Muscle of leg (tissue), 16 donors: ENCODE measurements at places on chromosomes 2 and 18.

GRCh38 chr2:62099050-62099449 lies 96.9 kb upstream of the B3GNT2 start:
- no peaks in the 10 kb centered on the region for H3K4me1 ChIP-seq
- H3K36me3 ChIP-seq: no peaks in the 10 kb centered on the region
- no peak overlapping the region for H3K27ac ChIP-seq
- no peaks in the 10 kb centered on the region for H3K27me3 ChIP-seq
- no peak for DNase-seq

DNA sequence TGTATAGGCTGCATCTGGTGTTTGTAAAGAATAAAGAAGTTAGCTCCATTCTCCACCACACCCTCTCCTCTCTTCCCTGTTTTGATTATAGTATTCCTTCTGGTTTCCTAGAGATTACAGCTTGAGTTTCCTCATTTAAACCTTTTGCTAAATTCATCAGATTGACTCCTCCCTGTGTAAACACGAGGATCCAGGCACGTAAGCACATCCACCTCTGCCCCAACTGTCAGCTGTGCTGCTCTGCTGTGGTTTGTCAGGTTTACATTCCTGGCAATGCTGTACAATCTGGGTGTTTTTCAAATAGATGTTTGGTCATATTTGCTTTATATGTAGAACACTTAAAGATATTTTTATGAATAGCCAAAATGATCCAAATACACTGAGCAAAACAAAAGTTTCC lies 302.8 kb downstream of the PTGR3 start:
- no peaks in the 10 kb centered on the region for H3K27me3 ChIP-seq
- no peak overlapping the region for H3K4me3 ChIP-seq
- H3K4me1 ChIP-seq: peaks cover 4% of the 10 kb centered on the region

- peaks cover 20% of the 10 kb centered on the region for H3K4me1 ChIP-seq
- H3K36me3 ChIP-seq: peaks cover 8% of the 10 kb centered on the region
- peak overlapping the region; percentile 80 for H3K4me3 ChIP-seq
- H3K27me3 ChIP-seq: no peaks in the 10 kb centered on the region
Measured at GRCh38 chr2:20351555-20352229, 1.0 kb upstream of the PUM2 start.

DNA sequence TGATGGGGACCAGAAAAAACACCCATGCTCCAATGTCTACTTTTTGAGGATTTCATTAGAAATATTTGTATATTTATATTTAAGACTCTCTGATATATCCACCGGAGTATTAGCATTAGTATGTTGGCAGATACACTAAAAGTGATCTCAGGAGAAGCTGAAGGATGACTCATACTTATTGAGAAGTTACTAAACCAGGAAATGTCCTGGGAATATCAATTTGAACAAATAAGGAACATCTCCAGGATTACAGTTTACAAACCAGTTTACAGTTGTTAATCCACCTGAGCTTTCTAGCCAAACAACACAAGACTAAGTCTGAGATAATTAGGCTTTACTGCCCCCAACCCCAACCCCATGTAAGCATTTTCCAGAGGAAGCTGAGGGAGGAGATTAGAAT lies 16.1 kb upstream of the DPP4 start:
- no peak overlapping the region for H3K4me3 ChIP-seq
- peak; percentile 37 for DNase-seq
- no peaks in the 10 kb centered on the region for H3K4me1 ChIP-seq
- no peaks in the 10 kb centered on the region for H3K36me3 ChIP-seq
- no peaks in the 10 kb centered on the region for H3K27me3 ChIP-seq
- H3K27ac ChIP-seq: no peak overlapping the region

- DNase-seq: no peak
- H3K4me1 ChIP-seq: no peaks in the 10 kb centered on the region
- H3K27me3 ChIP-seq: peaks cover 2% of the 10 kb centered on the region
- no peak overlapping the region for H3K4me3 ChIP-seq
Measured at GRCh38 chr2:31028417-31028816, 109.8 kb downstream of the GALNT14 start.

DNA sequence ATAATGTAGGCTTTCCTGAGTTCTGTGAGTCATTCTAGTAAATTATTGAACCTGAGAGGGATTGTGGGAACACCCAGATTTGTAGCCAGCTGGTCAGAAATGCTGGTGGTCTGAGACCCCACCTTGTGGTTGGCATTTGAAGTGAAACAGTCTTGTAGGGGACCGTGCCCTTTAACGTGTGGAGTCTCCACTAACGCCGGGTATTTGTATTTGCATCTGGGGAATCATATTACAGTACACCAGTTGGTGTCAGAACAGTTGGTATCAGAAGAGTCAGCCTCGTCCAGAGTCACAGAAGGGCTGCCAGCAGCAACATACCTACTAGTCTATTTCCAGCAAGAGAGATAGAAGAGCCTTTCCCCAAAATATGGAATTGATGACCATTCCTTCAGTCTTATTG lies 38.3 kb upstream of the PTPN4 start:
- no peak overlapping the region for H3K4me3 ChIP-seq
- no peaks in the 10 kb centered on the region for H3K27me3 ChIP-seq
- H3K27ac ChIP-seq: peak overlapping the region; percentile 74
- no peaks in the 10 kb centered on the region for H3K36me3 ChIP-seq
- peak; percentile 65 for DNase-seq

- no peak for DNase-seq
- H3K27me3 ChIP-seq: peaks cover 9% of the 10 kb centered on the region
- H3K4me3 ChIP-seq: no peak overlapping the region
Measured at GRCh38 chr2:112184121-112184520, 45.9 kb downstream of the FBLN7 start.

DNA sequence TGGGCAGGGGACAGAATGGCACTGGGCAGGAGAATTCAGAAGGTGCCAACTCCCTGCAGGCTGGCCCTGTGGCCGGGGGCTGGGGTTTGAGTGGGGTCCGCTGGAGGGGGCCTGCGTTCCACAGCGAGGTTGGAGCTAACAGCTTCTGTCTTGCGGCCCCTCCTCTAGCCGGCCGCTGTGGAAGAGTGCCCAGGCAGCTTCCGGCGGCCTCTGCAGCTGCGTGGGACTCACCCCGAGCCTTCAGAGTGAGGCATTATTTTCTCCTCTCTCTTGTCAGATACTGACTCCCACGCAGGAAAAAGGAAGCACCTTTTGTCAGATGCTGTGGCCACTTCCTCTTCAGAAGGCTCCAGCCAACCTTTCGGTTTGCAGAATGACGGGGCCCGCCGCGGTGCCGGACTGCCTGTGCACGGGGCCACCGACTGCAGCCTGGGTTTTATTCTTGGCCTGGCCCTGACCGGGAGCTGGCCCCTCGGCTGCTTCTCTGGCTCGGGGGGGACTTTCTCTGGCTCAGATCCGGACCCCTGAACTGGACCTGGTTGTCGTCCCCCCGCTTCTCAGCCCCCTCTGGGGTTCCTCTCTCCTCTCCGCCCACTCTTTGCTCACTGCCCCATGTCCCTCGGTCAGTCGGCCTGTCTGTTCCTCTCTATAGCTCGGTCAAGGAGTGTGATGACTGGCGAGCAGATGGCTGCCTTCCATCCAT lies 40.1 kb downstream of the ARHGAP25 start:
- peak overlapping the region; percentile 29 for H3K4me3 ChIP-seq
- peak; percentile 81 for DNase-seq
- peaks cover 37% of the 10 kb centered on the region for H3K4me1 ChIP-seq
- H3K27me3 ChIP-seq: no peaks in the 10 kb centered on the region

- DNase-seq: peak; percentile 81
- H3K27ac ChIP-seq: peak overlapping the region; percentile 89
- no peak overlapping the region for H3K4me3 ChIP-seq
- peaks cover 4% of the 10 kb centered on the region for H3K4me1 ChIP-seq
Measured at GRCh38 chr2:54999182-54999581, 51.1 kb downstream of the RTN4 start.

DNA sequence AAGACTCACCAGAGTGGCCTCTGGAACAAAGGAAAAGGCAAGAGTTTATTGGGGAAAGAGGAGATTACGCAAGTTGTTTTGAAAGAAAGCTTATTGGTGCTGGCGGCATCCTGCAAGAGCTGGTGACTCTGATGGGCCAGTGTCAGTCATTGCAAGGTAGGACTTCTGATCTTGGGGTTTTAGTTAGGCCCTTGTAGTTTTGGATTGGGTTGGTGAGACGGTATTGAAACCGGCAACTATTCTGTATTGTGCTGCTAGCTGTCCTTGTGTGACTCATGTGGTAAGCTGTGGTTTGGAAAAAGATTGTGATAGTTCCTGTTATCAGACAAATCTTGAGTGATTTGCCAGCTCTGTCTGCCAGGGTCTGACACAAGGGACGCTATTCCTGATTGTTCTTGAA lies 159.1 kb upstream of the PIEZO2 start:
- H3K27ac ChIP-seq: no peak overlapping the region
- no peaks in the 10 kb centered on the region for H3K36me3 ChIP-seq
- H3K27me3 ChIP-seq: no peaks in the 10 kb centered on the region

DNA sequence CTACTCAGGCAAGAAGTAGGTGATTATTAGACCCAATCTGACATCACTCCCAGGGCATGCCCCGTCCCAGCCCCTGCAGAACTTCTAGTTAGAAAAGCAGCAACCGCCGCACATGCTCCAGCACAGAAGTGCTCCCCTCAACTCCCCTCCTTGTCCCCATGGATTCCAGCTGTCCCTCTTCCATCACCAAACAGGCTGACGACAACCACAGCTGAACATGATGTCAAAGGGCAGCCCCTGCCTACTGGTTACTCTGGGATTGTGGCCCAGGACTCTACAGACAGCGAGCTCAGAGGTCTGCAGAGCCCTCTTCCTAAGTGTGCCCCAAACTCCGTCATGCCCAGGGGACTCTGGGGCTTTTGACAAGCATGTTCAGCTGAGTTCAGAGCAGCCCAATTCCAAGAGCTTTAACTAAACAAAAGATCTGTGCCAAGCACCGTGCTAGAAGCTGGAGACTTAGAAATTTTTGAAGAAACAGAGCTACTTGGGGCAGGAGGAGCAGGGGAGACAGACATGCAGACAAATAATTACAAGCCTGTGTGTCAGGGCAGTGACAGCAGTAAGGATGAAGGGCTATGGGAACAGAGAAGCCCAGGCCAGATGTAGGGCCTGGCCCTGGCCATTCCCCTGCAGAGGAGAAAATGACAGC lies 148.1 kb downstream of the BCL11A start:
- no peak overlapping the region for H3K27ac ChIP-seq
- H3K4me1 ChIP-seq: peaks cover 26% of the 10 kb centered on the region
- H3K27me3 ChIP-seq: no peaks in the 10 kb centered on the region
- DNase-seq: peak; percentile 52

DNA sequence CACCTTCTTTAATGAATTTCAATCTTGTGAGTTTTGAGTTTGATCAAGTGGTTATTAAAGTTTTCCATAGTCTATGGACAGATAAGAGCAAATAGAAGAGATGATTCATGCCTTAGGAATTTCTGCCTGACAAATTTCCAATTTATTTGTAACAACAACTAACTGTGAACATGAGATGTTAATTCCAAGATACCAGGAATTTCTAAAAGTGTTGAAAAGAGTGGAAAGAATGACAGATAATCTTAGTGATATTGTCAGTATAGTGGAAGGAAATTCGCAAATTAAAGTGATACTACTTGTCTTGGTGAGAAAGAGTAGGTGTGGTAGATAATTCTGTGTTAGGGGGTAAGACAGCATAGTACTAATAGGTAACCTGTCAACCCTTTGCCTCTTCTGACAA lies 82.4 kb downstream of the AGPS start:
- H3K4me3 ChIP-seq: no peak overlapping the region
- H3K27ac ChIP-seq: no peak overlapping the region
- DNase-seq: no peak
- H3K36me3 ChIP-seq: peaks cover 3% of the 10 kb centered on the region

DNA sequence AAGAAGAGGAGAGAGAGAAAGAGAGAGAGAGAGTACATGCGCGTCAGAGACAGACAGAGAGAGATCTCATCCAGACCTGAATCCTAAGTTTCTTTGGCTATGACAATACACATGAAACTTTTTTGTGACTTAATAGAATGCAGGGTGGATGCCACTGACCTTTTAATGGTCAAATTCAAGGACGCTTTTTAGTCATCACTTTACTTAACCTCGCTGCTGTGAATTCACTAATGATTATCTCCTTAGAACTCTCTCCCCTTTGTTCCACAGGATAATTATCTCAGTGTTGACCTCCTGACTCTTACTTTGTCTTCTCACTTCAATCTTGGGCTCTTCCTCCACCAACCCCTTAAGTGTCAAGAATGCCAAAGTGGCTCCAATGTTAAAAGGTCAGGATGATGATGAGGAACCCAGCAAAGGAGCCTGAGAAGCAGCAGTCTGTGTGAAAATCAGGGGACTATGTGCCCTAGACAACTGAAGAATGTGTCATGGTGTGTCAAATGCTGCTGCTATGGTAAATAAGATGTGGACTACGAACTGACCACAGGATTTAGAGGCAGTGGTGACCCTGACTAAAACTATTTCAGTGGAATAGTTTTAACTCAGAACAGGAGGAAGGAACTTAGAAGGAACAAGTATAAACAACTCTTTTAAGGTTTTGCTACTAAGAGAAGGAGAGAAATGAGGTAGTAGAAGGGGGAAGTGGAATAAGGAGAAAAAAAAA lies 382.1 kb downstream of the ZEB2 start:
- H3K4me3 ChIP-seq: no peak overlapping the region
- no peaks in the 10 kb centered on the region for H3K27me3 ChIP-seq
- no peaks in the 10 kb centered on the region for H3K4me1 ChIP-seq
- H3K36me3 ChIP-seq: peaks cover 2% of the 10 kb centered on the region
- peak overlapping the region; percentile 29 for H3K27ac ChIP-seq

DNA sequence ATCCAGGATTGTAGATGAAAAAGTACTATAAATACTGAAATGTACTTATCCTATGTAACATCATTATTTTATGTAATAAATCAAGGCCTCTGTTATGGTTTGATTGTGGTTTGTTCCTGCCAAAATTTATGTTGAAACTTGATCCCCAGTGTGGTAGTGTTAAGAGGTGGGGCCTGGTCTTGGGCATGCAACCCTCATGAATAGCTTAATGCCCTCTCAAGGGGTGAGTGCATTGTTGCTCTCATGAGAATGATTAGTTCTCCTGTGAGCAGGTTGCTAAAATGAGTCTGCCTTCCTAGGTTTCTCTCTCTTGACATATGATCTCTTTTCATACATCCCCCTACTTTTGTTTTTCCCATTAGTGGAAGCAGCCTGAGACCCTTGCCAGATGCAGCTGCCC lies 915.4 kb downstream of the TSN start:
- H3K4me3 ChIP-seq: no peak overlapping the region
- no peaks in the 10 kb centered on the region for H3K36me3 ChIP-seq
- no peaks in the 10 kb centered on the region for H3K4me1 ChIP-seq
- no peak for DNase-seq
- H3K27me3 ChIP-seq: no peaks in the 10 kb centered on the region

GRCh38 chr2:120630031-120630701 lies 105.5 kb upstream of the GLI2 start:
- H3K36me3 ChIP-seq: no peaks in the 10 kb centered on the region
- H3K4me3 ChIP-seq: no peak overlapping the region
- H3K27ac ChIP-seq: no peak overlapping the region
